Stimulated activated naive CD8-positive, alpha-beta T cell treated with anti-CD3 and anti-CD28 coated beads, Interleukin-15, Interleukin-2, amounts not matched to agents 100 U/mL and 50 U/mL, for 24 hours (primary cell): ENCODE measurements at places on chromosomes 5 and 9.
A peak's percentile ranks its signal among the peaks of the same experiment; 100 is the strongest.

GRCh38 chr9:136119883-136120393 is 1.3 kb upstream of the TMEM250 start:
- DNase-seq: no peak

DNA sequence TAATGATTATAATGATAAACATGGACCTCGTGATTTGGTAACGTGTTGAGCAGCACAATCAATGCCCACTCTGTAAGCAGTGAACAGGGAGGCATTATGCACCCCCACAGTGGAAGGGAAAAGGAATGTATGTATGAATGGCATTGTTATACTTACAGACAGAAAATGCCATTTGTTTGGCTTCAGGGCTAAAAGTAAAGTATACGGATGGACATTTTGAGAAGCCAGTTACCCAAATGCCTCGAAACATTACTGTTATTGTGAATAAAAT is 260.2 kb upstream of the PPP1R2B start:
- DNase-seq: no peak

GRCh38 chr5:150163547-150164059 is 3.0 kb upstream of the CDX1 start:
- DNase-seq: no peak

GRCh38 chr9:99925541-99925940 is 19.1 kb downstream of the STX17 start:
- no peak for DNase-seq

DNA sequence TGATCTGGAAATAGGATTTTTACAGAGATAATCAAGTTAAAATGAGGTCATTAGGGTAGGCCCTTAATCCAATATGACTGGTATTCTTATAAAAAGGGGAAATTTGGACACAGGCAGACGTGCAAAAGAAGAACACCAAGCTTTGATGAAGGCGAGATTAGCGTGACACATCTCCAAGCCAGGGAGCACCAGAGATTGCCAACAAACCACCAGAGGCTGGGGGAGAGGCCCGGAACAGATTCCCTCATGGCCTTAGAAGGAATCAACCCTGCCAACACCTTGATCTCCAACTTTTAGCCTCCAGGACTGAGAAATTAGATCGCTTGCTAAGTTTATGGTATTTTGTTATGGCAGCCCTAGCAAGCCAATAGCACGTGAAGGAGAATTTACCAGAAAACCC is 10.8 kb upstream of the ARSI start:
- no peak for DNase-seq

DNA sequence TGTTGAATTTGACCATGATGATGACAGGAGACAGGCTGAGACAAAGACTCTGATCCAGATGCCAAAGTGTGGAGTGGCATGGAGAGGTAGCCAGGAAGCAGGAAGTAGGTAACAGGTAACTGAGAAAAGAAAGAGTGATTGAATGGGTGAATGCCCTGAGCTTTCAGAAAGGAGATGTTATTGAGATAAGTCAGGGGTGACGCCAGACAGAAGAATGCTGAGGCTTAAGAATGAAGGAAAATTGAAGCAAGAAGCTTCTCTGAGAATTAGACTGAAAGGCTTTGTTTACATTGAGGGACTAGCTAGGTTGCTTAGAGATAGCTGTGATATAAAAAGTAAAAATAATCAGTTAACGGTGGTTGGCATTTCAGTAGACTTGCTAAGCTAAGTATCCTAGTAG is 165.7 kb downstream of the PSAT1 start:
- no peak for DNase-seq

- peak; percentile 27 for DNase-seq
Measured at GRCh38 chr9:306907-307306, 92.2 kb downstream of the DOCK8 start.

DNA sequence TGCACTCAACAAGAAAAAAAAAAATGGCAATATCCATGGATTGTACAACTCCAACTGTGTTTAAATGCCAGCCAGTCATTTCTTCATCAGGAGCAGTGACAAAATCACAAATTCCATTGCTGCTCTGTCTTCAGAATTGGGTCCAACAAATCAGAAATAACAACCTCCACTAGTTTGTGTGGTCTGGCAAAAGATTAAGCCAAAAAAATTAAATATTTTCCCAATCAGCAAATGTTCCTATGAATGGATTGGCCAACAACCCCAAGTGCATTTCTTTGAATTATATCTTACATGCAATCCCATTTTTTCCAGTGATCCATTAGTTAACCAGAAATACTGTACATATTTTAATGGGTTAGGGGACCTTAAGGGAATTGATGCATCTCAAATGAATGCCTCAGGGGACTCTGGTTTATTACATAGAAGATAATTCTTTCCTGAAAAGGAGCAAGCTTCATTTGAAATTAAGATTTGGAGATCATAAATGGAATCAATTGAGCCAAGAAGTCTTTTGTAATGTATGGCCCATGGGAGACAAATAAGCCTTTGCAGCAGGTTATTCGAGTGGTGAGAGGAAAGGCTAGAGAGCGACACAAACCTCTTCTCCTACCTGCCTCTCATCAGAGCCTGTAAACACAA is 131.8 kb downstream of the TLE1 start:
- DNase-seq: no peak

DNA sequence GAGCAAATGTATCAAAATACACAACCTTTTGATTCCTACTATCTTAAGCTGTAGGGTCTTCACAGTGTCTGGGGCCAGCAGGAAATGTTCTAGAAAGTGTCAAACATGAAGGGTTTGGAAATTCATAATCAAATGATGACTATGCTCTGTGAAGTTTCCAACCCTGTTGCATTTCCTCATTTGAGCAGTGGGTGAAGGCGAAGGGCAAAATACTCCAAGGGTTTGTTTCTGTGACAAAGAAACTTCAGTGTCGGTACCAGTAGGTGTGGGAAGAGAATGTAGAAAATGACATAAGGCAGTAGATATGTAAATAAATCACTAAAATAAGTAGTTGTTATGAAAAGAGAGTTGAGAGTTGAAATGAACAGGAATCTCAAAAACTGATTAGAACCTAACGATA is 576 bp downstream of the ALDOB start:
- DNase-seq: no peak

- DNase-seq: no peak
Measured at GRCh38 chr9:135255033-135255840, 167.8 kb downstream of the OLFM1 start.

DNA sequence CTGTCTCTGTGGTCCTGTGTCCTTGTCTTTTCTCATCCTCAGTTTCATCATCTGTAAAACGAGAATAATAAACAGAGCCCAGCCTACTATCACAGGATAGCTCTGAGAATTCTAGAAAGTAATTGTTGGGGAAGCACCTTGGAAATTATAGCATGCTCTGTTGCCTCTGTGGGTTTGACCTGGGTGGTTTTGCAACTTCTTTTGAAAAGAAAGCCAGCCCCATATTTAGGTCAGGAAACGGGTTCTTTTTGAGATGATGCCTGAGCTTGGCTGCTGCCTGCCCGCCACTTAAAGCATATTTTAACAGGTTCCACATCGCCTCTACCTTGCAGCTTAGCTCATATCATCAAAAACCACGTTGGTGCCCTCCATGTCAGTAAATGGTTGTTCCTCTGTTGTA is 111.1 kb downstream of the TLR4 start:
- DNase-seq: no peak

GRCh38 chr5:122400938-122401337 is 88.9 kb downstream of the SNCAIP start:
- DNase-seq: no peak

DNA sequence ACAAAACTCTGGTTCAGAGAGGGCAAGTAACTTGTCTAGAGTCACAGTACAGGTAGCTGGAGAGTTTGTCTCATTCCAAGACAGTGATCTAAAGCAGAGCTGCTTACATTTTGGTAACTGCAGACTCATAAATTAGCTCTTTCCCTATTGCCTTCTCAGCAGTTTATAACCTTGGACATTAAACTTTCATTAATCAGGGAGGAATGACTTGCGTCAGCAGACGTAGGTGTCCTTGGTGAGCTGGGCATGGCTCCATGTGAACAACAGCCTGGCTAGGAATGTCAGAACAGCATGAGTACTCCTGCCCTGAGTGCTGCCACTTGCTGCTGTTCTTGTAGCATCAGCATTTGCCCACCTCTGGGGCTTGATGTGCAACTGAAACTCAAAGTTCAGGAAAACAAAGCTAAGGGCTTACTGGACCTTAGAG is 2.2 kb upstream of the ALDOB start:
- no peak for DNase-seq

DNA sequence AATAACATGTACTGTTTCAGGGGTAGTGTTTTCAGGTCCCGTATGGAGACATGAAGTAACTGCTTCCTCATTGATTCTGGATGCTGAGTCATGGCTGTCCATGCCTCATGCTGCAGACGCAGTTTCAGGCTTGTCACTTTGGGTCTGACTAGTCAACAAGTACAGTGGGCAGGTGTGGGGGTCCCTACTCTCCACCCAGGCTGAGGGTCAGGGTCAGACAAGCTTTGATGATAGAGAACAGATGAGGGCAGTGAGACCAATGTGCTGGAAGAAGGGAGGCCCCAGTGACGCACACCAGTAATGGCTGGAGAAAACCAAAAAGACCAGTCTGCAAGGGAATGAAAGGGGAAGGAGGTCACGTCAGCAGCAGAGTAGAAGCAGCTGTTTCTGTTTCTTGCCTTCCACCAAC is 80.0 kb upstream of the NFIL3 start:
- DNase-seq: no peak

DNA sequence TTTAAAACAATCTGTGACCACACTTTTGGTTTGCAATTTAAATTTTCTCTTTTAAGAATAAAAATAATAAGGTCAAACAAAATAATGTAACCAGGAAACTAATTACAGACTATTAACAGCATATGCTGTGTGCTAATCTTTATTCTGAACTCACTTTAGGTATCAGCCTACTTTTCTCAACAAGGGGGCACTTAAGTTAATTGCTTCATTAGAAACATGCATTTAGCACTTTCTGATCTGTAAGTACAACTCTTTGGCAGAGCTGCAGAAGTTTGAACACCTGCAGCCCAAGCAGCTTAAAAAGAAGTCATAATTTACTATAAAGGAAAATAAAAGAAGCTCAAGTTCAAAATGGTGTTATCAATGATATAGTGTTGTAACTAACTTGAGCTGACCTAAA is 21.7 kb downstream of the XRCC4 start:
- DNase-seq: no peak

DNA sequence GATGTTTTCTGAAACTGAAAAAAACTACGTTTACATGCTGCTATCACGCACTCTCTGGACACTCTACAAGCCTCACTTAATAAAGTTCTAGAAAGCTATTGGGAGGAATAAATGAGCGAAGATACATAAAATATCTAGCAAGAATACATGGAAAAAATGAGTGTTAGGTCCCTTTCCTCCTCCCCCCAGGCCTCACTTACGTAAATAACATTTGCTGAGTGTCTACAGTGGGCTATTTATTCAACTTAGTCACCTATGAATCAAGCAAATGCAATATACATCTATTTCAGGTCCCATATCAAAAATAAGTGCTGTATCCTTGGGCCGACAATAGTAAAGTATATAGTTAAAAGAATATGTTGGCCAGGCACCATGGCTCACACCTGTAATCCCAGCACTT is 62.5 kb downstream of the FRMD3 start:
- DNase-seq: no peak

DNA sequence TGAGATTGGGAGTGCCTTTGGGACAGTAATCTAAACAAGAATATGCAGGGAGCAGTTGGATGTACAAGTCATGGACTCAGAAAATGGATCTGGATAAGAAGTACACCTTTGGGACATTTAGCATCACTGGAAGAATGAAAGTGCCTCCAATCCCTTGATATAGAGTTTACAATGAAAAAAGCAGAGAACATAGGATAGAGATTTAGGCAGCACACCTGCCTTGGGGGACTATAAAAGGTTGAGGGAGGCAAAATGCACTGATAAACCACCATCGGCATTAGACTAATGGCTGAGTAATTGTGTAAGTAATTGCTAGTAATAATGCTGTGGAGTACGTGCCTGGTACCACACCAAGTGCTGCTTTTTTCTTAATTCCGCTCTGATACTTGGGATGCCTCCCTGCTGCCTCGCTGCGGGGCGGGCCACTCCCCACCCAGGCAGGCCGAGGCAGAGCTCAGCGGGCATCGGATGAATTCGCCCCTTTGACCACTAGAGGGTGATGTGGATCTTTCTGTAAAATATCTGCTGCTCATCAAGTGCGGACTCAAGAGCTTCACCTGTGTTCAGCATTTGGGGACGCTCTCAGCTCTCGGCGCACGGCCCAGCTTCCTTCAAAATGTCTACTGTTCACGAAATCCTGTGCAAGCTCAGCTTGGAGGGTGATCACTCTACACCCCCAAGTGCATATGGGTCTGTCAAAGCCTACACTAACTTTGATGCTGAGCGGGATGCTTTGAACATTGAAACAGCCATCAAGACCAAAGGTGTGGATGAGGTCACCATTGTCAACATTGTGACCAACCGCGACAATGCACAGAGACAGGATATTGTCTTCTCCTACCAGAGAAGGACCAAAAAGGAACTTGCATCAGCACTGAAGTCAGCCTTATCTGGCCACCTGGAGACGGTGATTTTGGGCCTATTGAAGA is 99.9 kb downstream of the ANKRD18B start:
- DNase-seq: peak; percentile 70

- DNase-seq: no peak
Measured at GRCh38 chr9:109016132-109016531, 2.8 kb upstream of the CTNNAL1 start.

DNA sequence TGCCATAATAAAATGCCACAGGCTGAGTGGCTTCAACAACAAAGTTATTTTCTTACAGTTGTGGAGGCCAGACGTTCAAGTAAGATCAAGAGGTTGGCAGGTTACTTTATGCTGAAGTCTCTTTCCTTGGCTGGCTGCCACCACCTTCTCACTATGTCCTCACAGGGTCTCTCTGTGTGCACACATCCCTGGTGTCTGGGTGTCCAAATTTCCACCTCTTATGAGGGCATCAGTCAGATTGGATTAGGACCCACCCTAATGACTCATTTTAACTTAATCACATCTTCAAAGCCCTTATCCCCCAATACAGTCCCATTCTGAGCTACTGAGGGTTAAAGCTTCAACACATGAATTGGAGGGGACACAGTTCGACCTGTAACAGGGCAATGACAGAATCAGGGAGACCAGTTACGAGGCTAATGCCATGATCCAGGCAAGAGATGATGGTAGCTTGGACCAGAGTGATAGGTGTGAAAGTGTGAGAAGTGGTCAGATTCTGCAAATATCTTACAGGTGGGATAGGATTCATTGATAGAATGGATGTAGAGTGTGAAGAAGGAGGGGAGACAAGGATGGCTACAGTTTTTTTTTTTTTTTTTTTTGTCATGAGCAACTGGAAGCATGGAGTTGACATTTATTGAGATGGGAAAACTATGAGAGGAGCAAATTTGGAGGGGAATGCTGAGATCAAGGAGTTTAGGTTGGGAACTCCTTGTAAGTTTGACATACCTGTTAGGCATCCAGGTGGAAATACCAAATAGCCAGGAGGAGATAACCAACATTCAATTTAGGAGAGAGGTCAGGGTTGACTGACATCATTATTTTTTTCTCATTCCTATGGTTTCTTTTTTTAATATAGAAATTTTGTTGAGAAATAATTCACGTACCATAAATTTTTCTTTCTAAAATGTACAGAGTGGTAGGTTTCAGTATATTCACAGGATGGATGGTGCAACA is 39.6 kb upstream of the FGF1 start:
- DNase-seq: no peak

GRCh38 chr5:176700239-176700847 is 53.1 kb downstream of the TSPAN17 start:
- DNase-seq: peak; percentile 27

GRCh38 chr9:8680157-8680556 is 880.6 kb upstream of the DMAC1 start:
- DNase-seq: no peak

GRCh38 chr9:85741095-85741874 is 469 bp downstream of the AGTPBP1 start:
- DNase-seq: peak; percentile 64

GRCh38 chr9:116964258-116964657 is 277.2 kb downstream of the TRIM32 start:
- DNase-seq: no peak
